Esophagus squamous epithelium (tissue), 5 donors: ENCODE measurements at places on chromosomes 1 and 21. TPM values are rescaled to one million over a fixed set of nuclear protein-coding genes. Genes with fewer than 3 reads are reported as not detected.

The GPR157 gene
- total RNA-seq = 28.5 TPM

The KRTAP10-3 gene
- total RNA-seq = not detected

The ERO1B gene
- 2.4 TPM for total RNA-seq

The COL11A1 gene
- not detected for total RNA-seq

GRCh38 chr1:38061883-38062328 lies 15.3 kb upstream of the POU3F1 start:
- DNase-seq = no peak

DNA sequence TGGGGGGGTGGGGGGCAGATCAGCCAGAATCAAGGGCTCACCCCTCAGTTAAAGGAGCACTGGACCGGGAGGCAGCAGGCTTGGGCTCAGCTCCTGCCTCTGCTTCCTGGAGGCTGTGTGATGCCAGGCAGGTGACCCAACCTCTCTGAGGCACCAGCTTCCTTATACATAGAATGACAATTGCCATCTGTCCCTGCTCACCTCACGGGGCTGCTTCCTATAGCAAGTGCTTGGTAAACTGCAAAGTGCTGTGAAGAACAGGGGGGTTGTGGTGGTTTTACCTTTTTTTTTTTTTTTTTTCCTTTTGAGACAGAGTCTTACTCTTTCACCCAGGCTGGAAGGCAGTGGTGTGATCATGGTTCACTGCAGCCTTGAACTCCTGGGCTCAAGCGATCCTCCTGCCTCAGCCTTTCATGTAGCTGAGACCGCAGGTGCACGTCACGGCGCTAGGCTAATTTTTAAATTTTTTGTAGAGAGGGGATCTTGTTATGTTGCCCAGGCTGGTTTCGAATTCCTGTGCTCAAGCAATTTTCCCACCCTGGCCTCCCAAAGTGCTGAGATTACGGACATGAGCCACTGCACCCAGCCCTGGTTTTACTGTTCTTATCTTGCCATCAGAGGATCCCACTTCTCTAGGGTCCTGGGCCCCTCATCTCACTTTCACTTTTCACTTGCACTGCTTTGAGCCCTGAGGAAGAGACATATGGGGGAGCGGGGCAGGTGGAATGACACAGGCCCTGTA lies 11.6 kb downstream of the KCNQ4 start:
- no peak for DNase-seq

DNA sequence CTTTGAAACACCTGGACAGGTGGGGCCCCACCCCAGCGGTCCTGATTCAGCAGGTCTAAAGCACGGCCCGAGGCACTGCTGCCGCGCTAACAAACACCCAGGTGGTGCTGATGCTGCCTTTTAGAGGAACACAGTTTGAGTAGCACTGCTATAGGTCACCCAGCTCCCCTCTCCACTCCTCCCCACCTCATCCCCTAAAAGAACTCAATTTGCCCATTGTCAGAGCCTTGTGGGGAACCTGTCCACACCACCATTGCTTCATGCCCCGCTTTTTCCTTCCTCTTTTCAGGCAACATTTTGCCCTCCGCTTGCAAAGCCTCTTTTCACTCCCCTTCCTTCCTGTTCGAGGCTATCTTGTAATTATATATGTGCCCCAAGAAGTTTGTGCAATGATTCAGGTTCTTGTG lies 26.2 kb upstream of the PADI4 start:
- DNase-seq = no peak

- no peak for DNase-seq
Measured at GRCh38 chr1:210340311-210340710, 11.6 kb downstream of the HHAT start.

DNA sequence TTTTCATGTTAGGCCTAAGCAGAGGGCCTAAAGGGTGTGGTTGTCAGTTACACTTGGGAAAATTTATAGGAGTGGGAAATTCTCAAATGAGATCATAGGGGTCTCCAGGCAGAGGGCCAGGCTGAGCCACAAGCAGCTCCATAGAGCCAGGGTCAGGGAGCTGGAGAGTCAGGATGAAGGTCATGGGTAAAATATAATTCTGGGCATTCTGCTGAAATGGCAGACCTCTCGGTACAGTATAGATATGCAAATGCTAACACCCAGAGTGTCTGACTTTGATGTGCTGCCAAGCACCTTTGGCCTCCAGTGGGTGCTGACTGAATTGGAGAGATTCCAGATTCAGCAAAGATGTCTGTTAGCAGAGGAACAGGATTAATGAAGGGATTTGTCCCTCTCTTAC lies 40.1 kb downstream of the DNM3 start:
- no peak for DNase-seq

DNA sequence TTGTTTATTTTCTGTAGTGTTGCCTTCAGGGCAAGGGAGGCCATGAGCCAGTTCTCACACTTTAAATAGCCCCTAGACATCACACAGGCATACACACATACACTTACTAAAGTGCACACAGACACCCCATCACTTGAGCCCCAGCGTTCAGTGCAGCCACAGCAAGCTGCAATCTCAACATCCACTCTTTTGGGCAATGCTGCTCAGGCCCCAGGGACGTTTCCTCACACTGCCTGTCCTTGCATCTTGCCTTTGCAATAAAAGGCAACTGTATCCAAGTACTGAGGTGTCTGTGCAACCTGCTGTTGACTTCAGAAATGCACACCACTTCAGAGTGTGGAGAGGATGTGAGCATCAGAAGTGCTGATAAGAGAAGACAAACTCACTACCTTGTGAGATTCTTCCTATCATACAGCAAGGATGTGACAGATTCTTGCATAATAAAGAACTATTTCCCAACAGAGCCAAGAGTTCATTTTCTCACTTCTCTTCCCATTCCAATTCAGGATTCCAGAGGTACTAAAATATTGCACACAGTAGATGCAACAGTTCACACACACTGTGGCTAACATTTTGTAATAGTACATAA lies 36.2 kb downstream of the IRF2BP2 start:
- no peak for DNase-seq

The LRRC38 gene
- total RNA-seq = not detected

The ZNF672 gene
- 24.2 TPM for total RNA-seq
